Iris pigment epithelial cell (primary cell): ENCODE measurements at places on chromosomes 7 and 10.

- DNase-seq = no peak
These were observed 35.1 kb downstream of the ADD3 start for GRCh38 chr10:110042891-110043290.

DNA sequence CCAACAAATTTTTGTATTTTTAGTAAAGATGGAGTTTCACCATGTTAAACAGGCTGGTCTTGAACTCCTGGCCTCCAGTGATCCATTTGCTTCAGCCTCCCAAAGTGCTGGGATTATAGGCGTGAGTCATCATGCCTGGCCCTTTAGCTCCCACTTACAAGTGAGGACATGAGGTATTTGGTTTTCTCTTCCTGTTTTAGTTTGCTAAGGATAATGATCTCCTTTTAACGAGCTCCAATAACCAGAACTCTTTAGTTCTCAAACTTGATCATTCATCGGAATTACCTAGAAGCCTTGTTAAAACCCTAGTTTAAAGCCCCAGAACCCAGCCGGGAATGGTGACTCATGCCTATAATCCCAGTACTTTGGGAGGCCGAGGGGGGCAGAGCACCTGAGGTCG, 481.4 kb downstream of the TYW1 start:
- no peak for DNase-seq

- DNase-seq = no peak
These were observed 2.2 kb downstream of the PDZD7 start for GRCh38 chr10:101028446-101029337.

GRCh38 chr10:110852255-110852896, 19.4 kb upstream of the PDCD4 start:
- peak; percentile 45 for DNase-seq

DNA sequence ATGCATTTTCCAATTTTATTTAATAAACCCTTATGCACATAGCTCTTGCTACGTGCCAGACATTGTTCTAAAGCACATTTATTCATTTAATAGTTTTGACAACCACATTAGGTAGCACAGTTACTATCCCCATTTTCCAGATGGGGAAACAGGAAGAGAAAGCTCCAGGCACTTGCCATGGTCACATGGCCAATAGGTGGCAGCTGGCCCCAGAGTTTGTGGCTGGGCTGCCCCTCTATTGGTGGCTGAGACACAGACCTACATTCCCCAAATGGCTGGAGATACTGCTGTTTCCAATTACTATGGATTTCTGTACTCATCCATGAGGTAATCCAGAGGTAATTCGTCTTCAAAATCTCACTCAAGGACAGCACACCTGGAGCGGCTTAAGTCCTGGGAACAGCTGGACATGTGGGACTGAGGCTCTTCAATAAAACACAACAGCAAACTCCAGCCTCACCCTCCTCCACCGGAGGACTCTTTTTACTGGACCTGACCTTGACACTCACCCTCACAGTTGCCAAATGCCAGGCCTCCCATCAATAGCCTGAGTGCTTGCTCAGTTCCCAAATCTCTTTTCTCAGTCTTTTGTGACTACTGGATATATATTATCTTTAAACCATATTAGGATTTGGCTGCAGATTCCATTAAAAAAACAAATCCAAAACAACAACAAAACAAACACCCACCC, 106.1 kb downstream of the CLEC2L start:
- no peak for DNase-seq

DNA sequence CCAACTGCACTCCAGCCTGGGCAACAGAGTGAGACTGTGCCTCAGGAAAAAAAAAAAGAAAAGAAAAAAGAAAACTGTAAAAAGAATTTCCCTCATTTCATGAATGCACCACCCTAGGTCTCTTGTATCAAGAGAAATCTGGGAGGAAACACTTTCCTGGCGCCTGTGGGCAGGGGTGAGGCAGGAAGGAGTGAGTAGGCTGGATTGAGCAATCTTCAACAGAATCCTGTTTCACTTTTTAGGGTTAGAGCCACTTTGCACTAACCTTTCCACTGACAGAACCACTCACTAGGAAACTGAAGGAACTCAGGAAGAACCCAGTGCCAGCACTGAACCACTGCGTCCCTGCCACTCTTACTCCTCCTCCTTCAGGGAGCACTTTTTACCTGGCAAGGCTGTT, 282.1 kb downstream of the CCDC3 start:
- peak; percentile 53 for DNase-seq

DNA sequence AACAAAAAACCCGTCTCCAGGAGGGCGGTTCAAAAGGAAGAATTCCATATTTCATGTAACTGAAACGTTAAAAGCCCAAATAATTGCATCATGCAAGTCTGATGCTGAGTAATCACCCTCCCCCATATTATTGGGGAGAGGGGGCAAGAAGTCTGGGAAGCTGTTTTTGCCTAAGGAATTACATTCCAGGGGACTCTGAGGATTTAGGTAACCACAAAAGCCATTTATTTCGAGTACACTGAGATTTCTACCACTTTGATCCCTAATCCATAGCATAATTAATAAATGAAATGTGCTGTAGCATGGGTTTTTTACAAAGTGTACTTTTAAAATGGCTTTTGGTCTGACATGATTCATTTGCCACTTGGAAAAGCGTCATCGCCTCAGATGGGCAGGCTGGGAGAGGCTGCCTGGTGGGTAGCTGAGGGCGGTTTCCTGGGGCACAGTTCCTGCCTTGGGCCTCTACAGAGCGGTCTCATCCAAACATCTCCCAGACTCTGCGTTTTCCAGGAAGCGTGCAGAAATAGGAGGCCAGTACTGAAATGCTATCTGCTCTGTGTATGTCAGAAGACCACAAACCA, 106.5 kb downstream of the TCF7L2 start:
- peak; percentile 74 for DNase-seq

DNA sequence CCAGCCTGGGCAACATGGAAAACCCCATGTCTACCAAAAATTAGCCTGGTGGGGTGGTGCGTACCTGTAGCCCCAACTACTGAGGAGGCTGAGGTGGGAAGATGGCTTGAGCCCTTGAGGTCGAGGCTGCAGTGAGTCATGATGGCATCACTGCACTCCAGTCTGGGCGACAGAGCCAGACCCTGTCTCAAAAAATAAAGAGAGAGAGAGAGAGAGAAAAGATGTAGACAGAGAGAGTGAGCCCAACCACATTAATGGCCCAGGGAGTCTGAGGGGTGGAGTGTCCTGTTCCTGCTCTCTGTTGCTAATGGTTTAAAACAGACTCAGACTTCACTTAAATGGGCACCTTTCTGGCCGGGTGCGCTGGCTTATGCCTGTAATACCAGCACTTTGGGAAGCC, 455.7 kb upstream of the GALNT17 start:
- no peak for DNase-seq

DNA sequence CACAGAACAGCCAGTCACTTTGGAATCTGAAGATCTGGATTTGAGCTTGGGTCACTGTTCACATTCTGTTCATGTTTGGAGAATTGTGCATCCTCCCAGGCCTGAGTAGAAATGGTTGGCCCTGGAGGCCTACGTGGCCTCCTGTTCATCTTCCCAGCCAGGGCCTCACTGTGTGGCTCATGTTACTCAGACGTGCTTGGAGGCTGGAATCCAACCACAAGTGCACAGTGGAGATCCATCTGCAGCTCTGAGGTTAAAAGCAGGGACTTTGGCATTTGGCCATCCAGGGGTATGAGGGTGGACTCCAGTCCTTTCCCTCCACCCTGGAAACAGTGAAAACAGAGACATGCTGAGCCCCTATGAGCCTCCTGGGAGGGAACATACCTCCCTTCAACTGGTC, 709.0 kb upstream of the IGFBP3 start:
- peak; percentile 92 for DNase-seq

- no peak for DNase-seq
These were observed 82.3 kb downstream of the ADCY1 start for GRCh38 chr7:45656431-45656830.

- DNase-seq = no peak
These were observed 14.3 kb upstream of the DMBT1 start for GRCh38 chr10:122546242-122546641.

GRCh38 chr7:10211016-10211415, 762.7 kb upstream of the PHF14 start:
- no peak for DNase-seq

DNA sequence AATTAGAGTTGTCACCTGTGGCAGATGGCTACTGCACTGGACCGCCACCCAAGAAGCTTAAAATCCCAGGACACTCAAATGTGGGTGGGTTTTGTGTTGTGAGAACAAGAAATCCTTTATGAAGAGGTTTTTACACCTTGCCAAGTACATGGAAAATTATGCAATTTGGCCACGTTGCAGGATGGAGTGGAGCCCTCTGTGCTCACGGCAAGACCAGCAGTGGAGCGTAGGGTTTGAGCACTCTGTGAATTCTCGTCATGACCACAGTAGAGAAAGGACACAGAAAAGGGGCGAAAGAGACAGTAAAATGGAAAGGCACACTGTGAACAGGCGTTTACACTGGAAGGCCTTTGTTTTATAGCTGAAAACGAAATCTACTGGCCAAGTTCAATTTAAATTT, 222.6 kb downstream of the ADARB2 start:
- no peak for DNase-seq

DNA sequence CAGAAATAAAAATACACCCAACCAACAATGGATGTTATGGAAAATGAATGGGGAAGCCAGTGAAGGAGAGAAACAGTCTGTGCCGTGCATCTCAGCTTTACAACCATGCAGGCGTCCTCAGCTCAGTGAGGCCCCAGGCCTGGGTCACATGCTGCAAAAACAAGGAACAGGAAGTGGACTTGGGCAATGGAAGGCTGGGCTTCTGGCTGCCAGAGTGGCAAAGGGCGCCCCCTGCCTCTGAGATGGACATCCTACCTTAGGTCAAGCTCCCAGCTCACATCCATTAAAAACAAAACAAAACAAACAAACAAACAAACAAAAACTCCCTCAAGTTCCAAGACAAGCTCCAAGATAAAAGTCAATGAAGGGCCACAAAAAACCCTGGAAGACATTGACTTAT, 54.7 kb upstream of the AFAP1L2 start:
- DNase-seq = peak; percentile 44

GRCh38 chr10:7687228-7687907, 15.7 kb upstream of the ITIH2 start:
- peak; percentile 90 for DNase-seq

DNA sequence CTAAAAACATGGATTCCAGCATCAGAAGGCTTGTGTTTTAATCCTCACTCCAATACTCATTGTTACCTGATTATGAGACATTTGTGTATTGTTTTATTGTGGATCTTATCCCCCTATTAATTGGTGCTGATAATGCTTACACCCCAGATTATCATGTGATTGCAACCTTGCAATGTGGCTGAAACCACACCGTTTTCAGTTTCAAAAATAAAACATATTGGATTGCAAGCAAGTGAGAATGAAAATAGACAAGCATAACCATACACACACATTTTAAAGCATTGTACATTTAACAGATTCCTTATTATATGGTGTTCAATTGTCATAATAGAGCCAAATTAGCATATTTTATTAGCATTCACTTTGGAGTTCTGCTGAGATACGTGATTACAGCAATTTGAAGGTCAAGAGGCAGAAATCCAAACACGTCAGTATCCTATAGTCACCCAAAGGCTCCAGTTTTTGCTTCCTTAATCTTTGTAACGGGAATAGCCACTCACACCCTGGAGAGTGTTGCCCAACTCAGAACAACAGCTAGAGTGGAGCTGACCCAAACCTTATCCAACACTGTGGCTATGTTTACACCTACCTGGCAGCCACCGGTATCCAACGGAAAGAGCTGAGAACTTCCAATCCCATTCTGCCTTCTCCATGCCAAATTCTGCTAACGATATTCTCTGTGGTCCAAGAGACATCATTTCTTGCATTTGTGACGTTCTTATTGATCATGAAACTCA, 317.1 kb upstream of the KLF6 start:
- no peak for DNase-seq

GRCh38 chr10:117001144-117001543, 3.8 kb downstream of the SHTN1 start:
- peak; percentile 16 for DNase-seq

- no peak for DNase-seq
These were observed 9.0 kb upstream of the RASSF4 start for GRCh38 chr10:44950326-44951225.

GRCh38 chr7:106462914-106463482, 178.2 kb upstream of the NAMPT start:
- DNase-seq = no peak

DNA sequence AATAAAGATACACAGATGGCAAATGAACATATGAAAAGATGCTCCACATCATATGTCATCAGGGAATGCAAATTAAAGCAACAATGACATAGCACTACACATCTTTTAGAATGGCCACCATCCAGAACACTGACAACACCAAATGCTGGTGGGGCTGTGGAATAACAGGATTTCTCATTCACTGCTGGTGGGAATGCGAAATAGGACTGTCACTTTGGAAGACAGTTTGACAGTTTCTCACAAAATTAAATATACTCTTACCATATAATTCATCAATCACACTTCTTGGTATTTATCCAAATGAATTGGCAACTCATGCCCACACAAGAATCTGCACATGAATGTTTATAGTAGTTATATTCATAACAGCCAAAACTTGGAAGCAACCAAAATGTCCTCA, 68.2 kb downstream of the NPSR1 start:
- no peak for DNase-seq

DNA sequence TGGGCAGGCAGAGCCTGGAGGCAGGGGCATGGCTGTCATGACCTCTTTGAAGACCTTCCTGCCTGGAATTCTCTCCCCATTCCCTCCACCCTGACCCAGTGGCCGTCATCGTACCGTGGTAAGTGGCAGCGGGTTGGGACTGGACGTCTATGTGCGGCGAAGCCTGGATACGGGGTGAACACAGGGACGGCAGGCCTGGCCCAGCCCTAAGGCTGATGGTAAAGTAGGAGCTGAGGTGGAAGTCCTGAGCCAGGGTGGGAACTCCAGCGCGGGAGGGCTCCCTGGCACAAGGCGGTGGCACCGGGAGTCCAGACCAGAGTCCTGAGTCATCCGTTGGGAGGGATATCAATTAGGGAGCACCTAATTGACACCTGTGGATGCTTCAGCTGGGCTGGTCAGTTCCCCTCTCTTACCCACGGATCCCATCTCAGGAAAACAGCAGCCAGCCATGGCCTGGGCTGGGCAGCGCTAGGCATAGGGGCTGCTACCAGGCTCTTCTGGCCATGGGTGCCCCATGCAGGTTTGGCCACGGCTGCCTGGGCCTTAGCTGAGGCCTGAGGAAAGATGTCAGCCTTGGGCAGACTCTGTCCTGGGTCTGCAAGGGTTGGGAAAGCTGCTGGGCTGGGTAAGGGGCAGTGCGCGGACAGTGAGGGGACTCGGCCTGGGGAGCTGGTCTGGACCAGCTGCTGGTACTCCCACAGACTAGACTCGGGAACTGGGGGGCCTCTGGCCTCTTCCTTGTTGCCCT, 3.3 kb downstream of the PPIF start:
- DNase-seq = no peak
